ENCODE measurements at places on chromosomes 11 and 22.

DNA sequence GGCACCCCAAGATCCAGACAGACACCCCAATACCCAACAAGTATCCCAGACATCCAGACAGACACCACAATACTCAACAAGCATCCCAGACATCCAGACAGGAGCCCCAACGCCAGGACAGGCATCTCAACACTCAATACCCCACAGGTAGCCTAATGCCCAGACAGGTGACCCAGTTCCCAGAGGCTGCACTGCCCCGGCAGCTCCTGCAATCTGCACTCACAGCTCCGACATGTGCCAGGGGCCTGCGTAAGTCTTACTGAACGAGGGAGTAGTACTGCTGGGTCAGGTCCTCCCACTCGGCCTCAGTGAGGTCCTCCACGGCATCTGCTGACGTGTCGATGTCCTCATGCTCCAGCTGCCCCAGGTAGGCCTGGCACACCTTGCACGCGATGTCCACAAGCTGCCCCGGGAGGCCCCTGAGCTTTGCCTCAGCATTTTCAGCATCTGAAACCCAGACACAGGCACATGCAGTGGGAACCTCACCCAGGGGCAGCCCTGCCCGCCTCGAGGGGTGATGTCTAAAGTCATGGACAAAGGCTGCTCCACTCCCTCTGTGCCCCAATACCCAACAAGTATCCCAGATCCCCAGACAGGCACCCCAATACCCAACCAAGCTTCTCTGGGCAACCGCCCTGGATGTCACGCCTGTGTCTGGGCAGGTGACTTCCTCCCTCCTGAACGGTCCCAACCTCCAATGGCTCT lies 16.6 kb downstream of the TTLL8 start:
- no peak for DNase-seq

- no peak for DNase-seq
Measured at GRCh38 chr11:86688398-86689179, 16.2 kb upstream of the ME3 start.

DNA sequence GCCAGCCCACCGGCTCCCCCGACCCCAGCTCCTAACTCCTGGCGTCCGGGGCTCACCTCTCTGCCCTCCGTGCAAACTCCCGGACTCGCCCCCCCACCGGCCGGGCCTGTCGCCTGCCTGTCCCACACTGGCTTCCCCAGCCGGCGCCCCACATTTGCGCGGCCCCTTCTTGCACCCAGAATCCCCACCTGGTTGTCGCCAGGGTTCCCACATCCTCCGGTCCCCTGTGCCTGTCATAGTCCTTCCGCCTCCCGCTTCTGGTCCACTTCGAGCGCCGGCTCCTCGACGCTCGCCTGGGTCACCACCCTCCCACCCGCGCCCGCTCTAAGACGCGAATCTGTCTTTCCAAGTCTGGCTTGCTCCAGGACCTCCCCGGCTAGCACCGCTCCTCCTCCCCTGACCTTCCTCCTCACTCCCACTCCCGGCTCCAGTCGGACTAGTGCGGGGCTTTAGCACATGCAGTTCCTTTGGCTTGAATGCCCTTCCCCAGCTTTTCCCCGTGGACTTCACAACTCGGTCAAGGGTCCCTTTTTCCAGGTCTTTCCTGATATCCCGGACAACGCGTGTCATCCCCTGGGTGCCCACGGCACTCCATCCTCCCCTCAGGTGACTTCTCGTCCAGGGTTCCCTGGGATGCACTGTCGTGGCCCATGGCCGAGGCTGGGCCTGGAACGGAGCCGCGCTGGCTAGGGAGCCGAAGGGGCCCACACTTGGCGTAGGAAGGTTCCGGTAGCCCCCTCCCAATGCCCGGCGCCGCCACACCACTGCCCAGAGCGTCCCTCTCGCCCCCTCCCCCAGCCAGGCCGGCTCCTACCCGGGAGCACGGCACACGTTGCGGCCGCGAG lies 635 bp downstream of the SCARF2 start:
- no peak for DNase-seq

- no peak for DNase-seq
Measured at GRCh38 chr11:105834461-105834860, 187.6 kb downstream of the MSANTD4 start.

GRCh38 chr11:111299101-111300026 lies 1.0 kb downstream of the POU2AF3 start:
- DNase-seq = peak; percentile 64

- no peak for DNase-seq
Measured at GRCh38 chr22:46145361-46145851, 4.9 kb upstream of the PPARA start.

DNA sequence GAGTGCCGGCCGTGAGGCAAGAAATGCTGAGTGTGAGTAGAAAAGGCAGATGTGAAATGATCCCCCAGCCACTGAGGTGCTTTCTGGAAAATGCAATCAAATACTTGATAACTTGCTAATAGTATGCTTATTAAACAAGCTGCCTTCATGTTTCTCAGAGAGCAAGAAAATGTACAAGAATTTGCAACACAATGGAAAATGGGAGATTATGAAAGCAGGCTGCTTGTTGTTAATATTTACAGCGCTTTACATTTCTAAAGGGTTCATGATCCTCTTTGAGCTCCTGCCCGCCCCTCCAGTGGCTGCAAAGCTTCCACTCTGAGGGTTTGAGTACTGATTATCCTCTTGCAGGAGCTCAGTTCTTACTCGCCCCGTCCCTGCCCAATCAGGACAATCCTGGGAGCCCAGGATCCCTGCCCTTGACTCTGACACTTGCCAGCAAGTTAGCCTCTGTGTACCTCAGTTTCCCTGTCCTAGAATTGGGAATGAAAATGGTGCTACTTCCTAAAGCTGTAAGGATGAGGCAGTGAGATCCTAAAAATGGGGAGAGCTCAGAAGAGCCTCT lies 645.1 kb downstream of the TBC1D22A start:
- no peak for DNase-seq

DNA sequence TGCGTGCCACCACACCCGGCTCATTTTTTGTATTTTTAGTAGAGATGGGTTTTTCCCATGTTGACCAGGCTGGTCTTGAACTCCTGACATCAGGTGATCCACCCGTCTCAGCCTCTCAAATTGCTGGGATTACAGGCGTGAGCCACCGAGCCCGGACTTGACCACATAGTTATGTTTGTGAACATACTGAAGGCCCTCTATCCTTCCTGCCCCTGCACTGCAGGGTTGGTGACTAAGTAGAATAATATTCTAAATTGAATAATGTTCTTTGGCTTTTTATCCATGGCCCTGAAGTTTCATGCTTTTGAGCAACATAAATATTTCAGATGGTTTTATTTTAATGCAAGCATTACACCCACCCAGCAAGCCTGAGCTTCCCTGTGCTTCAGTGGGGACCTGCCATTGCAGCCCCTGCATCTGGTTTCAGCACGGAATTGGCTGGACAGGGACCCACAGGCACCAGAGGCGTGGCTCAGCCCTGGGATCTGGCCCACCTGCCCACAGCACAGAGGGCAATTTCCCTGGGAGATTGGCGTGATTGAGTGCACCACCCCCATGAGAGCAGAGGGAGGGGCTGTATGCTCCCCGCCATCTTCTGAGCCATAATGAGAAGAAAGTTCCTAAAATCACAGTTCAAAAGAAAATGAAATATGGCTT lies 460.5 kb downstream of the BRD1 start:
- peak; percentile 4 for DNase-seq

DNA sequence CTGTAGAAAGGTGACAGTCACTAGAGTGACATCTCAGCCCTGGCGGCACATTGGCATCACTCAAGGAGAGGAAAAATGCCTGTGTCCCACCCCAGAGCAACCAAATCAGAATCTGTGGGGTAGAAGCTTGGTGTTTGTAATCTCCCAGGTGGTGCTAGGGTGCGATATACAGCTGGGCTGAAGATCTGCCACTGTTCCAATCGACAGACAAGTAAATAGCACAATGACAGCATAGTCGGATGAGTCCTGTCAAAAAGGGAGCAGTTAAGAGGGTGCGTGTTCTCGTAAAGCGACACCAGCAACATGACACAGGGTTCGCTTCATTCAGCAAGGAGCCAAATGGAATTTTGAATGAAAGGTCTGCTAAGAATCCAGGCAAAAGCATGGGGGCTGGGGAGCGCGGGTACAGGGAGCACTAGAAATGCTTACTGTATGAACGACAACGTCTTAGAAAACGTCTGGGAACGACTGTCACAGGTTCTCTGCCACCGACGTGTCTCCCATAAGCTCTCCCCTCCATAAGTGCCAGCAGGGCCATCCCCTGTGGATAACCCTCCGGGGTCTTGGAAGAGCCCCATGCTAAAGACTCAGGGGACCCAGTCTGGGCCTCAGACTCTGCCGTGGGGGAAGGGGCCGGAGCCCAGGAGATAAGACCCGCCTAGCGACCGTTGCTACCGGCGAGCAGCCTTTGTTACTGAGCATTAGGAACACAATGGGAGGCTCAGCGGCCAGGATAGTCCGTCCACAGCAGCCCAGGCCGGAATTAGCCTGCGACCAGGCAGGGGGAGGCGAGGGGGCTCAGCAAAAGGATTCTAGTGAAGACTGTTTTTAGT lies 20.8 kb downstream of the ADA2 start:
- DNase-seq = no peak

DNA sequence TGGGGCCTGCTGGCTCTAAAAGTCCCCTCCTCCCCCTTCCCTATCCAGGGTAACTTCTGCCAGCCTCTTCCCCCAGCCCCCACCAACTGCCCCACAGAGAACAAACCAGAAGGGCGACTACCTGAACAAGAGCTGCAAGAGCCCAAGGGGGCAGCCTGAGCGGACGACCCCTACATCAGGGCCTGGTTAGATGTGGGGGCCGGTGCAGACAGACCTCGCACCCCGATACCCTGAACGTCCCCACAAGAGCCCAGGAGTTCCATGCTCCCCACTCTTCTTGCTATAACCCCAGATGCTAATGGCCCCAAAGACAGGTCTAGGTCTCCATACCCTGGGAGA lies 20.7 kb downstream of the SUN2 start:
- DNase-seq = no peak

DNA sequence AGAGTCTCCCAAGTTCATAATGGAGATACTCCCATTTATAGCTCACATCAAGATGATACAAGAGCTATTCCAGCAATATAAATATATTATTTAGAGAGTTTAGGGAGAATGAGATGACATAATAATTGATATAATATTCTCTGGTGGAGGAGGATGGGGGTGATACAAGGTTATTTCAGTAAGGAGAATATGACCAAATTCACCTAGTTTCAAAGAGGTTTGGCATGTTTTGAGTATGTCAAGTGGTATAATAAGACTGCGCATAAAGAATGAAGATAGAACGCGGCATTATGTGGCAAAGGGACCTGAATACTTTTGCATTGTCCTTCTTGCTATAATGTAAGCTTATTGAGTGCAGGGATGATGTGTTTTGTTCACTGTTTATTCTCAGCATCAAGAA lies 1283.5 kb downstream of the LRRC4C start:
- no peak for DNase-seq

DNA sequence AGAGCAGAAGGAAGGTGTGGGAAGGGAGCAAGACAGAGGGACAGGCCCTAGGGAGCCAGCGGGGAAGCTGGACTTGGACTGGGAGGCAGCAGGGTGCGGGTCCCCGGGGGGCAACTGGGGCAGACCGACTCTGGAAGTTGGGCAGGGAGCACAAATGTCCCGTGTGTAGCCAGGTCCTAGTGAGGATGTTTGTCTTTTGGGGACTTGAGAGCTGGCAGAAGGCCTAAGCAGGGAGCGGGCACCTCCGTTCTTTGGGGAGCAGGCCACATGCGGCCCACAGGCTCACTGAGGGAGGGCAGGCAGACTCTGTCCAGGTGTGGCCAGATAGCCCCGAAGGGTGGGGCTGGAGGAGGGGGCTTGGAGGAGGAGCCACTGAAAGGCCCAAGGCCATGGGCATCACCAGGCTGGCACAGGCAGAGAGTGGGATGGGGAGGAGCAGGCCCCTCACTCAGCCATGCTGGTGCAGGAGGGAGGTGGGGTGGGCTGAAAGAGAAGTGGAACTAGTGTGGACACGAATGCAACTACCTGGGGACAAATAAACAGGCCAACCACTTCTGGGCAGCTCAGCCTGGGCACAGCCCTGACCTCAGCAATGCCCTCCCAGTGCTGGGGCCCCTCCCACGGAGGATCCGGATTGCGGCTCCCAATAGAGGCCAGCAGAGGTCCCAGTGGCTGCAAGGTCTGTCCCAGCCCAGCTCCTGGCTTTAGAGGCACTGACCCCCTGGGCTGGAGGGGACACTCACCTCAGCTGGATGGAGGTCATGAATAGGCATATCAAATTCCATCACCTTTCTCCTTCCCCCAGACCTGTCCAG lies 1.3 kb upstream of the SCARF2 start:
- DNase-seq = no peak

GRCh38 chr11:8826139-8826786 lies 84.7 kb upstream of the AKIP1 start:
- DNase-seq = no peak

GRCh38 chr22:27800250-27801201 lies 1.0 kb downstream of the MN1 start:
- peak; percentile 67 for DNase-seq

- DNase-seq = no peak
Measured at GRCh38 chr11:8830641-8831040, 80.3 kb upstream of the AKIP1 start.

DNA sequence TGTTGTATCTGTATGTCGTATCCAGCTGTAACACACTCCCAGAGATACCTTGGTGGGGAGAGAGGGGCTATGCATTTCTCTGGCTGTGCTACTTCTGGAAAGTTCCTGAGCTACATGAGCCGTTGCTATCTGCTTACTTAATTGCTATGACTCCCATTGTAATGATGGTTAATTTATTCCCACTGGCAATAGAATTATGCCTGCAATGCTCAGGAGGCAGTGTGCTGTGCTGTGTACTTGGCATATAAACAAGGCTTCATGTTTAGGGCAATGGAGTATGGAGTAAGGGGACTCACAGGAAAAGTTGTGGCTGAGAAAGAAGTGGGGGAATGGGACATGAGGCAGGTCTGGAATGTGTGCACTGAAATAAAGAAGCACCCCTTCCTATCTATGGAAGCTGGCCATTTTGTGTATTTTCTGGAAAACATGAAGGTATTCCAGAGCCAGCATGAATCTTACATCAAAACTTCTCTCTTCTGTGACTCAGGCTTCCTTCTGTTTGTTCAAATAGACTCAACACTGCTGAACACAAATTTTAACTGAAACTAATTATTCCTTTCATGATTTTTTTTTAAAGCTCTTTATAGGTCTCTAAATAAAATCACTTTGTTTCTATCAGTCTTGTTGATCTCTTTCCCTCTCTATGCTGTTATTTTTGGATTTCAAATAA lies 40.6 kb downstream of the CD44 start:
- no peak for DNase-seq

DNA sequence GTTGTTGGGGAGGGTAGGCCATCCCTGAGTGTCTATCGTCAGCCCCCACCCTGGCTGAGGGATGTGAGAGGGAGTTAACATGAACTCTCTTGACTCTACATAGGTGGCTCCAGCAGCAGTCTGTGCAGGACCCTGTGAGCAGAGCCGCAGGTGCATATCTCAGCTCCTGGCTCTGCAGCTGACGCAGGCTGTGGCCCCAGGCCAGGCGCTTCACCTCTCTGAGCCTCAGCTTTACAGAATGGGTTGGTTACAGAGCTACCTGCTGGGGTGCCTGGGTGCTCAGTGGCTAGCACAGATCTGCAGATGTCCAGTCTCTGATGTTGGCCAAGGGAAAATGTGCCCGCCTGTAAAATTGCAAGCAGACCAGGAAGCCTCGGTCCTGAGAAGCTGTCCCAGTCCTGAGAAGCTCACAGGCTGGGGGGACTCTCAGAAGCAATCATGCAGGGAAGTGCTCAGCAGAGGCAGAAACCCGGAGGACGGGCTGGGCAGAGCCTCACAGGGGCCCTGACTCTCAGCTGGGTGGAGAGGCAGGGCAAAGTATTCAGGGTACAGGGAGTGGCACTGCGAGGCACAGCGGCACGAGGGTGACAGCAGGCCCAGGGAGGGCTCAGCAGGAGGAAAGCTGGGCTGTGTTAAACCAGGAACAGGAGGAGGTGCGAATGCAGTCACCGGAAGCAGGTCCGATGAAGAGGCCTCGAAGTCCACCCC lies 15.9 kb upstream of the LRP5 start:
- no peak for DNase-seq
